ELF-1 (cell line): ENCODE measurements at places on chromosomes 12 and 14.

DNA sequence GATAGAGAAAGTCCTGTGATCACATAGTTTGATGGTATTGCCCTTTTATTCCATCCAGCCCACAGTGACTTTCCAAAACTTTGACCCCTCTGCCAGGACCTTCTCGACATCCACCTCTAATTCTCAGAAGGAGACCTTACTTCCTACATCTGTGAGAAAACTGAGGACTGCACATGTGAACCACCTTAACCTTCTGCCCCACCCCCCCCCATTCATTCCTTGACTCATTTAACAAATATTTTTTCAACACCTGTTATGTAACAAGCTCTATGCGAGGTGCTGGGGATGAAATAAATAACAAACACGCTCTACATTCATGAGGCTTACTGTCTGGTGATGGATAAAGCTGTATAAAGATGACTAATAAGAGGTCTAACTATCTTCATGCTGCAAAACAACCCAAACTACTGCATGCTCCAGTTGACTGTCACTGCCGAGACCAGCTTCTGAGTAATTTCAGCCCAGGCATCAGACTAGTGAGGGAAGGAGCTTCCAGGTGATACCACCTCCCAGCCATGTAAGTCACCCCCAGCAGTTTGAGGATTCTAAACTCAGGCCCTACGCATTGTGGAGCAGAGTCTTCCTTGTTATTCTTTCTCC, 1.9 kb upstream of the HAL start:
- DNase-seq, result no peak

- no peak for DNase-seq
These were observed 146.1 kb downstream of the PAX9 start for GRCh38 chr14:36807727-36808126.

- no peak for DNase-seq
These were observed 102.0 kb downstream of the FSCB start for GRCh38 chr14:44405011-44405486.

DNA sequence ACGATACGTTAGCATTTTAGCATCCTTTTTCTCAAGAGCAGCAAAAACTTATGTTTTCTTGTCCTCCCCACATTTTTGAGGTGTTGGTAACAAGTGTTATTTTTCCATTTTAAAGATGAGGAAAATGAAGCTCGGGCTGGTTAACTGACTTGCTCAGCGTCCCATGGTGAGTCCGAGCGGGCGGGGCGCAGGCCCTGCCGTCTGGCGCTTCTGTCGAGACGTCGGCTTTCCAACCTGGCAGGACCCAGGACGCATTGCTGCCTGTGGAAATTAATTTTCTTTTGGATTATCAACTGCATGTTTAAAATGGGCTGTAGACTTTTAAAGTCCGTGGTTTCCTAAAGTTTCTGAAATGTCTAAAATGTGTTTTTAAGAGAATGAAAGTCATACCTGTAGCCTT, 30.4 kb downstream of the XRCC3 start:
- no peak for DNase-seq

DNA sequence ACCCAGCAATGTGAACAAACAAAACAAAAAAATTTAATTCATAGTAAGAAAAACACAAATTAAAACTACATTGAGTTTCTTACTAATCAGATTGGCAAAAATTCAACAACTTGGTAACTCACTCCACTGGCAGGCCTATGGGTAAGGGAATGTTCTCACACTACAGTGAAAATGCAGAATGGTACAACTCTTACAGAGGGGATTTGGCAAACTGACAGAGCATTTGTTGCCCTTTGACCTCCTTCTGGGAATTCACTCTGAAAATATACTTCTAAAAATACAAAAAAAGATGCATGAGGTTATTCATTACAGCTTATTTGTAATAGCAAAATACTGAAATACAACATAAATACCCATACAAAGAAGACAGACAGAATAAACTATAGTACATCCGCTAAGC, 32.8 kb downstream of the ABCD2 start:
- DNase-seq, result no peak

DNA sequence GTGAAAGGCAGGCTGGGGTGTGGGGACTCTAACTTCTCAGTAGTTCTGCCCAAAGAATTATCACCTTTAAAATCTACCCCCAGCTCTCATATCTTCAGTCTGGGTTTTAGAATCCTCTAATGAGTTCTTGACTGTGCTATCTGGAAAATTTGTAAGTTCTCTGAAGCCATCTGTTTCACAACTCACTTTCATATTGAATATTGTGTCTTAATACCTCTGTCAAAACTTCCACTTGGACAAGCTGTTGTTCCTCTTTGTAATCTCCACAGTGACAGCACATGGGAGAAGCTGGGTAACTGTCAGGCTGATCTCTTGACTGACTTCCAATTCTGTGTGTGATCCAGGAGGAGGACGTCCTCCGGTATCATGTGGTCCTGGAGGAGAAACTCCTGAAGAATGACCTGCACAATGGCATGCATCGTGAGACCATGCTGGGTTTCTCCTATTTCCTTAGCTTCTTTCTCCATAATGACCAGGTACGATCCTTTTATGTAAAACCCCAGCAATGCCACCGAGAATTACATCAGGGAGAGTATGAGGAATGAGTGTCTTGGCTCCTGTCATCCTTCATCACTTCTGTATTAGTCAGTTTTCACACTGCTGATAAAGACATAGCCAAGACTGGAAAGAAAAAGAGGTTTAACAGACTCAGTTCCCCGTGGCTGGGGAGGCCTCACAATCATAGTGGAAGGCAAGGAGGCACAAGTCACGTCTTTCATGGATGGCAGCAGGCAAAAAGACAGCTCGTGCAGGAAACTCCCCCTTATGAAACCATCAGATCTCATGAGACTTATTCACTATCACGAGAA, 111.9 kb downstream of the STAB2 start:
- DNase-seq, result no peak

- no peak for DNase-seq
These were observed 33.0 kb downstream of the RASSF9 start for GRCh38 chr12:85803231-85803630.

DNA sequence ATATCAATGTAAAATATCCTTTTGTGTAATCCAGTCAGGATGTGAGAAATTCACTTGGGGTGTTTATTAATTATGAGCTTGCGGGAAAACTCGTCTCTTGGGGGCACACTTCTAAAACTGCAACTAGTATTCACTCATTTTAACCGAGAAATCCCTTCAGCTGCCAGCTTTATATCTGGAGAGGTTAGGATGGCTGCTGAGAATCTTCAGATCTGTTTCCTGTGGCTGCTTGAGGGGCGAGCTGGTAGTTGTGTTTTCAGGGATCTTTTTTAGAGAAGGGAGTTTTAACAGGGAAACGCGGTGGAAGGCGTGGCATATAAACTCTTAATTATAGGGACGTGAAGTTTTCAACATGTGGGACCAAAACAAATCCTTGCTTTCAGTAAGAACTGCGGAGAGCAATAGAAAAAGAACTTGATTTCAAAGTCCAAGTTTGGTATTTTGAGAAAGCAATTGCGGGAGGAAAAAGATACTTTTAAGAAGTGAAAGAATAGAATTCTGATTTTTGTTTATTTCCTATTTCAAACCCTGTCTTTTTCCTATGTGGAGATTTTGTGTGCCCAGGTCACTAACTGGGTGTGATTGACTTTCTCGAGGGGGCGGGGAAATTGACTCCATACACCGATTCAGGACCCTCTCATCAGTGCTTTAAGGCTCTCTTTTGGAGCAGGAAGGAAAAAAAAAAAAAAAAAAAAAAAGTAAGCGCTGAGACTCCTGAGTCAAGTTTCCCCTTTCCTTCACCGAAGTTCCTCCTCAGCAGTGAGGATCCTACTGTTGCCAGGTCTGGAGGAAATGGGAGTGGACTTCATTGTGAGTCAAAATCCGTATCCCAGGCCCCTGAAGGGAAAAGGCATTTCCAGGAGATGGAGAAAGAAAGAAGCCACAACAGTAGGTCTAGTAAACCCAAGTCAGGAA, 1.1 kb downstream of the PPFIBP1 start:
- DNase-seq, result peak; percentile 72

GRCh38 chr12:80041071-80041470, 58.3 kb upstream of the OTOGL start:
- no peak for DNase-seq

DNA sequence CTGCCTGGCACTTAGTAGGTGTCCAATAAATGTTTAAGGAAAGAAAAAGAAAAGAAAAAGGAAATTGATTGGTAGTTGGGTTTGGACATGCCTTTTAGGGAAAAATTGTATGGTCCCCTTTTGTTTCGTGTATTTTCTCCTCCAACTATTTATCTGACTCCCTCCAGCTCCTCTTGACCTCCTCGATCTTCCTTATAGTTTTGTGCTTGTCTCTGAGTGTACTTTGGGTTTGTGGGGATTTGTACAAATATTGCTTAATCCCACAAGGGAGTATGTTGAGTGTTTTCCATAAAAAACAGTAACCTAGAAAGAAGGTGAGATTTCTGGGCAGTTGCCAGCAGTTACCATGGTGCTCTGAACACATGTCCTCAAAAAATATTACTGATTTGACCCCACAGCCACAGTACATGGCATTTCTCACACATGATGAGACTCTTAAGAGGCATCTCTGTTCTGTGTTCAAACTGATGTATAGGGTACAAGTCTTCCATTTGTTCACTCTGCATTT, 15.7 kb downstream of the PLEKHG7 start:
- DNase-seq, result no peak

- no peak for DNase-seq
These were observed 86.4 kb upstream of the GPR68 start for GRCh38 chr14:91330856-91331255.

- peak; percentile 60 for DNase-seq
These were observed 947 bp downstream of the AEBP2 start for GRCh38 chr12:19440019-19440858.

- no peak for DNase-seq
These were observed 6.2 kb upstream of the KIF26A start for GRCh38 chr14:104131968-104132732.

GRCh38 chr14:55705651-55706364, 125.8 kb downstream of the KTN1 start:
- no peak for DNase-seq

GRCh38 chr12:15620741-15621539, 168.2 kb downstream of the EPS8 start:
- no peak for DNase-seq

GRCh38 chr12:54997929-54998522, 13.5 kb upstream of the TESPA1 start:
- DNase-seq, result peak; percentile 85

DNA sequence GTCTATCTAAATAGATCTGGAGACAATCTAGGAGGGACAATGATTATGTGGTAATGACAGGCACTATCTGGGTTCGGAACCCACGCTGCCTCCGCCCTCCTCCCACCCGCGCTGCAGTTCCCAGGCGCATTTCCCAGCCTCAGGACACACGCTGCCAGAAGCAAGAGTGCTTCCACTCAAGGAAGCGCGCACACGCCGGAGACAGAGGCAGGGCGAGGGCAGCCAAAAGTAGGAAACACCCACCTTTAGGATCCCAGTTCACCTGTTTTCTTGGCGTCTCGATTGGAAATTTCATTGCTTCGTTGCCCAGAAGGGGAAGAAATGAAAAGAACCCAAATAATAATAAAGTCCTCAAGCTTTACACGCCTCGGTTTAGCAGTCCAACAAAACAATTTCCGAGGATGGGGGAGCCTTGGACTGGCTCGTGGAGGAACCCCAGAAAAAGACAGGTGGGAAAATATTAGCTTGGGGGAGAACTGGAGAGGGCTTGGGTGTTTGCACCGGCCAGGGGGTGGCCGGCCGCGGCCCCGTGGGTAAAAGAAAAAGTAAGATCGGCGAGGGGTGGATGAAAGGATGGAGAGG, 474 bp downstream of the KCNK10 start:
- no peak for DNase-seq

DNA sequence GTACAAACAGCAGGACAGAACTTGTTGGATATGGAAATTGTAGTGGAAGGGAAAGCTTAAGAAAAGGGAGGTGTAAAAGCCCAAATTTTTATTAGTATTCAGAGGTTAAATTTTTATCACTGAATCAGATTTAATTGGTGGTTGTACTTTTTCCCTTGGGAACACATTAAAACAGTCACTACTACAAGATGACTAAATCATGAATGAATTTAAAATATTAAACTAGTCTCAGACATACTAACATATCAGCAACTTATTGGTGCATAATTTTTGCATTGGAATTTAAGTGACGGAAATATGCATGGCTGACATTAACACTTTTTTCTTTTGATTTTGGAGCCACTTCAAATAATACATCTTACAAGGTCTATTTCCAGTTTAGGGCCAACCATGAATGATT, 27.6 kb downstream of the SAMD4A start:
- DNase-seq, result no peak

GRCh38 chr12:19959353-19959752, 409.0 kb upstream of the PDE3A start:
- no peak for DNase-seq

- DNase-seq, result no peak
These were observed 7.6 kb upstream of the NR4A1 start for GRCh38 chr12:52043386-52044212.

DNA sequence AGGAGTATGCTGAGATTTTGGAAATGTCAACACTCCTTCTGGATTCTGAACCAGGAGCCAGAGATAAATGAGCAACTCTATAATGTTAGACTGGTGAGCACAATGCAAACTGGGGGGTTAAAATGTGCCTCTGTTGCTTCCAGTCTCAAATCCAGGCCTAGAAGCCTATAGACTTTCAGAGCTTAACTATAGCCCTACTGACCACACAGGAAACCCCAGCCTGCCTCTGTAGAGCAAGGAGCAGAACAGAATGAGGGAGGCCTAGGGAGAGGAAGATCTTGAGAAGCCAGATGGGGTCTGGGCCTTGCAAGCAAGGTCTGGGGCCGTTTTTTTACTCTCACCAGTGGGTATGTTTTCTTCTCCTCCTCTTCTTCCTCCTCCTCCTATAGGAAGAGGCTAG, 225.4 kb upstream of the KITLG start:
- peak; percentile 3 for DNase-seq

DNA sequence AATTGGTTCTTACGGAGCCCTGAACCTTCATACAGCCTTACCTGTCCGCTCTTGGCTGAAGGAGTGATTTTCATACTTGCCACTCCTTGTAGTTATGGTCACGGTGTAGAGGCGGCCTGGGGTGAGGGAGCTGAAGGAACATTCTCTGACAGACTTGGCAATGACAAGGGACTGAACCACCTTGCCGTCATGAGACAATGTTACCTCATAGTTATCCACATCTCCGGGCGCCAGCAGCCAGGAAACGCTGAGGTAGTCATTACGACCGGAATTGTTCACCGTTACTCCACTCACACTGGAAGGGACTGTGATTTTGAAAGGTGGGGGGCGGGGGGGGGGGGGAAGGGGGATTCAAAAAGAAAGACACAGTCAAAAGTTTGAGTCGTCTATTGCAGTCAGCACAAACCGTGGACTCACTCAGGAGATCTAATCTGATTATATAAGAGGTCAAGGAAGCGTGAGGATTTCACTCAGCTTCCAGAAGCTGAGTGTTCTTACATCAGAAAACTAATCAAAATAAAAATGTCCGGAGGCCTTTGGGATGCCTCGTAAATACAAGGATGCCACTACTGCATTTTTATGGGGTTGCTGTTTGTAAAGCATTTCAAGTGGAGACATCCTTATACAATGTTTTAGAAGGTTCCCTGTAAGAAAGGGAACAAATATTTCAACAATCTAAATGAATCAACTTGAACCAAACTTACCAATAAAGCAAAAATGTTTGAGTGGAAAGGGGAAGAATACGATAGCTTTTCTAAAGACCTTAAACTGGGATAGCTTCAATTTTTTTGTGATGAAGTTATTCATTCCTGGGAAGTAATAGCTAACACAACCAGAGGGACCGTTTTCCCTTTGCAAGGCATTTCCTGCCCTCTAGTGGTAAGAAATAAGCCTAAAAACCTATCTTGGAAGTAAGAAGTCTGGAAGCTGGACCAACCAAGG, 60.6 kb downstream of the PTPRB start:
- peak; percentile 49 for DNase-seq
